ENCODE measurements at places on chromosomes 13 and 19.

- no peak for DNase-seq
These were observed 1.8 kb downstream of the ZNF460 start for GRCh38 chr19:57282011-57282643.

DNA sequence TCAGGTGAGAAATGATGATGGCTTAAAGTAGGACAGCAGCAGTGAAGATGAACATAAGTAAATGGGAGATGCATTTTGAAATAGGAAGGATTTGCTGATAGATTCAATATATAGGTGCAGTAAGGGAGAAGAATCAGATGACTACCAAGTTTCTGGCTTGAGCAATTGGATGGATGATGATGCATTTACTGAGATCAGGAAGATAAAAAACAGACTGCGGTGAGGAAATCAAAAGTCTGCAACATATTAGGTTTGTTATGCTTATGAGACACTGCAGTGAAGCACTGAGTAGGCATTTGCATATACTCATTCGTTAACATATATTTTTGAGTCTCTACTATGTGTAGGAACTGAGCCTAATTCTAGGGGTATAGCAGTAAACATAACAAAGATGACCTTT, 184.2 kb downstream of the LACC1 start:
- DNase-seq, result peak; percentile 16

GRCh38 chr19:1213391-1214286, 8.1 kb downstream of the STK11 start:
- DNase-seq, result peak; percentile 90

GRCh38 chr13:21364916-21365315, 94.2 kb downstream of the ZDHHC20 start:
- no peak for DNase-seq

DNA sequence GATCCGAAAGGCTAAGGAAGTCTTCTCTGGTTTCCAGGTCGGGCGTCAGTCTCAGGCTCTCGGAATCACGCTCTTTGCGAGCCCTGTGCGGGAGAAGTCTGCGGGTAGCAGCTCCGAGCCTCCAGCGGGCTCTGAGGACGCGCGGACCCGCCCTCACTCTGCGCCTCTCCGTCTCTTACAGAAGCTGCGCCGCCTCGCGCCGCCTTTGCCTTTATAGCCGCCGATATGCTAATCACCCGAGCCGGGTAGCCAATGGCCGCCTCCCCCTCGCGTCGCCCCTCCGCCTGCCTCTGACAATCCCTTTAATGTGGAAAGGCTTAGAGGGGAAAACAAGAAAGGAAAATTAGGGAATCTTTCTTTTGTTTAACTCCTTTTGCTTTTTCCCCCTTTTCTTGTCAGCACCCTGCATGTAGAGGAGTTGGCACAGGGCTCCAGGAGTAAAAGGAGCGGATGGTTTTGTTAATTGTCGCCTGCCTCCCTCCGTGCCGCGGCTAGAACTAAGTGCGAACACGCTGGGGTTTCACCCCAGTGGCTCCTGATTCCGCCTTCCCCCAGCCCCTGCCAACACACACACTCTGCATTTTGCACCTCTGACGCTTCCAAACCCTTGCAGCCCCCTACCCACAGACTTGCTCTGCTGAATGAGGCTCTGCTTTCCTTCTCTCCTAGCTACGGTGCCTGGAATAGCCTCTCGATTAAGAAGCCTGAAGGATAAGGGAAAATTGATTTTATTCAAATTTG, at the start of gene PCDH8:
PCDH8 (minus strand) TSS at position 186 of the 741 bp plus-strand sequence. CDS start 204 bp downstream, outside the sequence.
- no peak for DNase-seq

DNA sequence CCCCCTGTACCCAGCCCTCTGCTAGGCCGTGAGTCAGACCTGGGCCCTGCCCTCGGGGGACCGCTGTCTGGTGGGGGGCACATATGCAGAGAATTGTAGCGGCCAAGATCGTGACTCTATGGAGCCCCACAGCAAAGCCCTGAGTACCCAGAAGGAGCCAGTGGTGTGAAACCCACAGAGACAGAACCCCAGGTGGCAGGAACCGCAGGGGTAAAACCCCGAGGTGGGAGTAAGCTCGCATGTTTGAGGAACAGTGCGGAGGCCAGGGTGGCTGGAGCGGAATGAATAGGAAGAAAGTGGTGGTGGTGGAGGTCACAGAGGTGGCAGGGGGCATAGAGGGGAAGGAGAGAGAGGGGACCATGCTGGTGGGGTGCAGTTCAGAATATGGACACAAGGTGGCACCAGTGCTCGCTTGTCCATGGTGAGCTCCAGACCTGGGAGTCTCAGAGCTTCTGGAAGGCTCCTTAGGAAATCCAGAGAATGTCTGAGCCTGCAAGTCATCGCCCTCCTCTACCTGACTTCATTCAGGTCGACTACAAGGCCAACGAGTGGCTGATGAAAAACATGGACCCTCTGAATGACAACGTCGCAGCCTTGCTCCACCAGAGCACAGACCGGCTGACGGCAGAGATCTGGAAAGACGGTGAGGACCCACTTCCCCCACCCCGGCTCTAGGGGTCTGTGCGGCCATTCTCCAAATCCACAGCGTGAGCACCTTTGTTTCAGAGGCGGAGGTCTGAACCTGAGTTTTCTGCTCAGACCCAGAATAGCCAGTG, 48.9 kb downstream of the MYH14 start:
- no peak for DNase-seq

- DNase-seq, result no peak
These were observed 228.5 kb downstream of the RFC3 start for GRCh38 chr13:34046457-34046856.

DNA sequence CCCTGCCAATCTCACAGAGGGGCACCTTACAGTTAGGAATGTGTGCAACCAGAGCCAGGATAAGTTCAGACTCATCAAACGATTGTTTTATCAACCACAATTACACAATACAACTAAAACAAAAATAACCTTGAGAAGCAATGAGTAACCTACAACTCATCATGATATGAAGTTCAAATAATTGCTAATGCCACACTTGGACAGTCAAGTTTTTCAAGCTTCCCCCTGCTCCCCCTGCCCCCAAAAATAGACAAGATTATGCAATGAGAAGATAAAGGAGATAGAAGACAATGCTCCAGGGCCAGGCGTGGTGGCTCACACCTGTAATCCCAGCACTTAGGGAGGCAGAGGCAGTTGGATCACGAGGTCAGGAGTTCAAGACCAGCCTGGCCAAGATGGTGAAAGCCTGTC, 13.6 kb upstream of the KPNA3 start:
- DNase-seq, result no peak

- DNase-seq, result peak; percentile 35
These were observed 180.9 kb downstream of the DIAPH3 start for GRCh38 chr13:59982631-59983382.

DNA sequence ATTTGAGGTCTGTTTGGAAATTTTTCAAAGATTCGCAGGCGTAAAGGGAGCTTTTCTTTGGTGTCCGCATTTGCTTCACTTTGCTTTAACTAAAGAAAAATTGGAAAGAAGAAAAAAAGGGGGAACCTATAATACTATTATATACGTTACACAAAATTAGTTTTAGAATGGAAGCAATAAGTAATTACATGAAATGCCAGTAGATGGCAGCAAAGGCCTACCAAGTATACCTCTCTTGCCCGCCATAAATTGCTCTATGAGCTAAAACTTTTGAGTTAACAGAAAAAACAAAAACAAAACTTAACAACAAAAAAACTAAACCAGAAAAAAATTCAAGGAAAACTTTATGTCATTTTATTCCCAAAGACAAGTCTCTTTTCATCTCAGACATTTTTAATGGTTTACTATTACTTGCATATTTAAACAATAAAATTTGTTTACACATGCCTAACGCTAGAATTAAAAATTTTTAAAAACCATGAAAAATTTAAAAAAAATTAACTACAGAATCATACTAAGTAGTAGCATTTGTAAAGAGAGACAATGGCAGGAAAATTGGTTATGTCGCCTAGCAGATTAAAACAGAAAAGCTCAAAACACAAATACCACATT, 271.4 kb downstream of the NALCN start:
- DNase-seq, result peak; percentile 66

DNA sequence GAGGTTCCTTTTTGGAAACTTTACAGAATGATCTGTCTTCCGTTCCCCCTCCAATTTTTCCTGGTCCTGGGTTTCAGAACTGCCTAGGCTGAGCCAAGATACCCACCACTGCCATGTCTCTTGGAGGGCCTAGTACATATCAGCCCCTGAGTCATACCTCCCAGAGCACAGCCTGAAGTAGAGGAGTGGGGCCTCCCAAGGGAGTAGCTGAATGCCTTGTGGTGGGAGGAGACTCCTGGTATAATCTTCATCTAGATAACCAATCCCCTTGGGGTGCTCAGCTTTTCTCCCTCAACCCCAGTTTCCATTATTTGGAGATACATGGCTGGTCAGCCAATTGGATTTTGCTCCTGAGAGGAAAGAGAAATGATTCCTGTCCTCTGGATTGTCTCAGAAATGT, 30.3 kb downstream of the ZNF763 start:
- peak; percentile 25 for DNase-seq

DNA sequence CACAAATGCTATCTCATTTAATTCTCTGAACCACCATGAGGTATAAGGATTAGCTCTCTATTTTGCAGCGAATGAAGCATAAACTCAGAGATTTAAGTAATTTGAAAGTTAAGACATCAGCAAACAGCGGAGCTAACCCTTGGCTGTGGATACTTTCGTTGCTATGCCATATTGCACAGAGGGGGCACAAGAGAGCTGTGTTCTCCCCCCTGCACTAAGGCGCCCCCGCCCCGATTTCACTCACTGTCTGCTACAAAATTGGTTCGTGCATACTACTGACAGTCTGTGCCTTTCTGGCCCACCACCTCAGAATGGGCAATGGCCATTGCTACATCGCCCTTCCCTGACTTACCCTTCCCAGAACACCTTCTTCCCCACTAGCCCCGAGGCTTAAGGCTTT, 105.7 kb upstream of the OBI1 start:
- no peak for DNase-seq

DNA sequence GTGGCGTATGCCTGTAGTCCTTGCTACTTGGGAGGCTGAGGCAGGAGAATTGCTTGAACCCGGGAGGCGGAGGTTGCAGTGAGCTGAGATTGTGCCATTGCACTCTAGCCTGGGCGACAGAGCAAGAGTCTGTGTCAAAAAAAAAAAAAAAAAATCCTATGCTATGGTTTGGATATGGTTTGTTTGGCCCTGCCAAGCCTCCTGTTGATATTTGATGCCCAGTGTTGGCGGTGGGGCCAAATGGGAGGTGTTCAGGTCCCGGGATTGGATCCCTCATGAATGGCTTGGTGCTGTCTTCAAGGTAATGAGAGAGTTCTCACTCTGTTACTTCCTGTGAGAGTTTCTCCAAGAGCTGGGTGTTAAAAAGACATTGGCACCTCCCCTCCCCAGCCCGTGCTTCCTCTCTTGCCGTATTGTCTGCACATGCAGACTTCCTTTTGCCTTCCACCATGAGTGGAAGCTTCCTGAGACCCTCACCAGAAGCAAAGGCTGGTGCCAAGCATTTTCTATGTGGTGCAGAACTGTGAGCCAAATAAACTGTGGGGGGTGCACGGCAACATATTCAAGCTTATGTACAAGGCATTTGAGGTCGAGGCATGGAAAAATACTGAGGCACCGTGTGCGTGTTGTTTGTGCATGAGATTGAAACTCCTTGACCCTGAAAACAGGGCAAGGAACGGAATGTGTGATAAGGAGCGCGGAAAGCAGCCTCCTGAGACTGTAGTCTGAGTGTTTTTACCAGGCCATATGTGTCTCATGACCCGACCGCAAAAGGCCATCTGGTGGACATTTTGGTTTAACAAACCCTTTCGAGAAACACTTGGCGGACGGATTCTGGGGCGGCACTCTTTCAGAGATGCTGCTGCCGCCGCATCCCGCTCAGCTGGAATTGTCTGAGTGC, 7.3 kb downstream of the SIGLEC9 start:
- DNase-seq, result peak; percentile 9

GRCh38 chr13:65613004-65613403, 1617.1 kb downstream of the PCDH9 start:
- no peak for DNase-seq

DNA sequence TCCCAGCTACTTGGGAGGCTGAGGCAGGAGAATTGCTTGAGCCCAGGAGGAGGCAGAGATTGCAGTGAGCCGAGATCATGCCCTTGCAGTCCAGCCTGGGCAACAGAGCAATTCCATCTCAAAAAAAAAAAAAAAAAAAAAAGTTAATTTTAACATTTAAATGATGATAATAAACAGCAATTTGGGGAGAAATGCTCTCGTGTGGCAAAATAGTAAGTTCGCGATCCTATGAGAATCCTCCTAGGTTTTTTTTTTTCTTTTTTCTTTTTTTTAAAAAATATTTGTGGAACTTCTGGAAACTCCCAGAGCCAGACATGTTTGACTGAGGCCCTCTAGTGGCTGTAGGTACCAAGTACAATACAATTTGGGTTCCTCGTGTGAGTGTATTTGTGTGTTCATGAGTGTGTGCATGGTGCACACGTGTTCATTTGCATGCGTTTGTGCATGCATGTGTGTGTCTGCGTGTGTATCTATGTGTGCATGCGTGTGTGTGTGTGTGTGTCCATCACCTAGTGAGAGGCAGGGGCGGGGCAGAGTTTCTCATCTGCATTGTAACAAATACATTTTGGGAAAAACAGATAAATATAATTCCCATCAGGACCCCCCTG, 31.2 kb downstream of the TMPRSS9 start:
- DNase-seq, result peak; percentile 73

- DNase-seq, result peak; percentile 54
These were observed 63.4 kb upstream of the C1QTNF9B start for GRCh38 chr13:23960566-23961156.

DNA sequence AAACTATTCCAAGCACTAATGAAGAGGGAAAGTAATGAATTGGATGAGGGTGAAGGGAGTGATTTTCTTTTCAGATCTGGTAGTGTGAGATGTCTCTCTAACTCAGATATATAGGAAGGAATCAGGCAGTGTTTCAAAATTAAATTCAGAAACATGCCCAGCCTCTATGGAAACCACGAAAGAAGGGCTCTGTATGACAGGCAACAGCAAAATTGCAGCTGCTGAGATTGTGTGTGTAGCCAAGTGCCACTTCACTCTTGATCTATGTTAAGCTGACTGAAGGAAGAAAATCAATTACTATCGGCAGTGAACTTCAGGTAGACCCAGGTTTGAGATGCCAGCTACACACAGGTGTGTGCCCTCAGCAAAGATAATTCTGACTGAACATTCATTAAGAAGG, 387.4 kb downstream of the PCDH9 start:
- no peak for DNase-seq

- no peak for DNase-seq
These were observed 41.7 kb downstream of the OXGR1 start for GRCh38 chr13:96952595-96952994.

DNA sequence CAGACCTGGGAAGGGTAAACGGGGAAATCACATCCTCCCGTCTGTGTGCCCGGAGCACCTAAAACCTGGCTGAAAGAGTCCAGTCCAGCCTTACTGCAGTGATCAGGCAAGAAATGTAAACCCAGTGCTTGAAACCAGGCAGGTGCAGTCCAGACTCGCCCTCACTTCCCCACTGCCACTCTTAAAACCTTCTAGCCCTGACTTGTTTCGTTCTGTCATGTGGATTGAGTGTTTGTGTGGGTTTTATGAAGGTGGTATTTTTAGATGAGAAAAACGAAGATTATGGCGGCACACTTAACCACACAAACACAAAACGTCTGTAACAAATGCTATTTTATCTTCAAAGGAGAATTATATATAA, 839 bp upstream of the CKAP2 start:
- no peak for DNase-seq

- DNase-seq, result no peak
These were observed 3.3 kb upstream of the SHC2 start for GRCh38 chr19:464208-464545.

GRCh38 chr19:16207490-16208025, 9.8 kb downstream of the AP1M1 start:
- no peak for DNase-seq

GRCh38 chr13:42720113-42720857, 61.1 kb upstream of the FAM216B start:
- peak; percentile 96 for DNase-seq
